ENCODE measurements at places on chromosomes 2 and 18.

GRCh38 chr18:36330435-36331052 lies 33.0 kb downstream of the FHOD3 start:
- DNase-seq, result no peak

DNA sequence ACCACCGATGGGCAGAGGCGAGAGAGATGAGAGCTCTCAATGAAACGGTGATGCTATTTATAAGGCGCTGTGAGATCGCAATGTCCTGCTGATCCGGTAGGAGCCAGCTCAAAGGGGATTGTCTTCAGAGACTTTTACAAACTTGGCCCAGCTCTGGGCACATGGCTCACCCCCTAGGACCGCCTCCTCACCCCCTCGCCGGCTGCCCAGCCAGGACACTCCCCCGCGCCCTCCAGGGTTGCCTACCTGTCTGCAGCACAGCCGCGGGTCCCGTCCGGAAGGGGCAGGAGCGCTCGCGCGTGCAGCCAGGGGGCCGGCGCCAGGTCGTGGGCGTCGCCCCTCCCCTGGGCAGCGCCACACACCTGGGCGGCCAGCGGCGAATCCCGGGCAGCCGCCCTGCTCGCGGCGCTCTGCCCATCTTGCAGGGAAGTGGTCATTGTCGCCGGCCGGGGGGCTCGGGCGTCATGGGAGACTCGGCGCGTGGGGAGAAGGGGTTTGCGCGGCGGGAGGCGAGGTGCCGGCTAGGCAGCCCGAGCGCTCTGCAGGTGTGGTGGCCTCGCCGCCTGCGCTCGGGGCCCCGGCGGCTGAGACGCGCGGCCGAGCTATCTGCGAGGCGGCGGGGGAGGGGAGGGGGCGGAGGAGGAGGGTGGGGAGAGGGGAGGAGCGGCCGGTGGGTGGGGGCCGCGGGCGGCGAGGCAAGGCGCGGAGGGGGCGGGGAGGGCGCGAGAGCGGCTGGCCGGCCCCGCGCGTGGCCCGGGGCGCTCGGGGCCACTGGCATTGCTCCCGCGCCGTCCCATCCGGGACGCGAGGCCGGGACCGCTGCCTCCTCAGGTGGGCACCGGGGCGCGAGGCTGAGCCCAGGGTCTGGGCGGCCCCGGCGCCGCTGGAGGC lies at the start of gene GRB14:
TSS of gene GRB14 (minus strand) at position 610 of the 891 bp plus-strand sequence. CDS start at position 437, 173 bp downstream.
- no peak for DNase-seq

- DNase-seq, result no peak
These were observed 70.8 kb downstream of the INPP4A start for GRCh38 chr2:98515250-98515991.

DNA sequence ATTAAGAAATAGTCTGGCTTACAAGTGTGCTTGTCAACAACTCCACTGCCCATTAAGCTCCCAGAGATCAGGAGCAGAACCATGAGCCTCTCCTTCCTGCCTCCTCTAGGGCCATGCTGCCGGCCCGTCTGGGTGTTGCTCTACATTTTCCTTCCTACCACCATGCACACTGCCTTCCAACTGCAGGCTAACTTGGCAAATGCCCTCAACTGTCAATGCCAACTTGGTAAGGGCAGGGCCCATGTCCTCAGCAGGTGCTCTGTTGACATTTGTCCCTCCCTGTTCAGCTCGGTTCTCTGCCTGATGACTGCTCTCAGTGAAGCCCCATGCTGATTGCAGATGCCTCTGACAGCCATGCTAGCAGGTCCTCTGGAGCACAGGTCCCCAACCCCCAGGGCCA lies 345.2 kb downstream of the ALK start:
- no peak for DNase-seq

DNA sequence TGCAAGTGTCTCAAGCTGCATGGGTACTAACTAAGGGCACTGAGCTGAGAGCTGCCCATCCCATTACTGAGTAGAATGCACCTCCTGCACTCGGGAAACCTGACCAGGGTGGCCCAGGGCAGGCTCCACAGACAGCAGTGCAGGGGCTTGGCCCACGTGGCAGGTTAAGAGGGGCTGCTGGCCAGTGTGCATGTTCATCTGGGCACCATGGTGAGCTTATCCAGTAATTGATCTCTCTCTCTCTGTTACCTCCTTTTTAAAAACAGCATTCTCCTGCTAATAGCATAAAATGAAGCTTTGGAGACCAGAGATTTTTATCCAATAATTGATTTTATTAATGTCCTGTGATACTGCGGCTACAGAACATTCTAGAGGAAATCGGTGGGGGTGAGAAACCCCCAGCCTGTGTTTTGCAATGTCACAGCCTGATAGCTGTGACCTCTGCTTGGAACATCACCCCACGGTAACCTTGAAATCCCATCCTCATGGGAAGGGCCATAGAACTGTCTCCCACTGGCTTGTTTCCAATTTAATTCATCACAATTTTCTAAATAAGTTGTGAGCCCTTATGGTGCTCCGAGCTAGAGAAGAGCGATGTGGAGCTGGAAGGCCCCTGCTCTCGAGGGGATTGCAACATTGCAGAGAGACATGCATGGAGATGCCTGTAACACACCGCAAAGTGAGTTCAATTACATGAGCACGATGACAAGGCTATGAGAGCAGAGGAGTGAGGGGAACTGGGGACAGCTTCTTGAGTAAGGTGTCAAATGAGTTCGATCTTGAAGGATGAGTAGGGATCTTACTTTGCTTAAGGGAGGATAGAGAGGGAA lies 143.8 kb downstream of the GALNT14 start:
- no peak for DNase-seq

- no peak for DNase-seq
These were observed 235.8 kb upstream of the RAB12 start for GRCh38 chr18:8373486-8373885.

GRCh38 chr2:233141901-233142300 lies 81.8 kb downstream of the INPP5D start:
- no peak for DNase-seq

- DNase-seq, result no peak
These were observed 610.4 kb upstream of the NETO1 start for GRCh38 chr18:73478191-73478590.

DNA sequence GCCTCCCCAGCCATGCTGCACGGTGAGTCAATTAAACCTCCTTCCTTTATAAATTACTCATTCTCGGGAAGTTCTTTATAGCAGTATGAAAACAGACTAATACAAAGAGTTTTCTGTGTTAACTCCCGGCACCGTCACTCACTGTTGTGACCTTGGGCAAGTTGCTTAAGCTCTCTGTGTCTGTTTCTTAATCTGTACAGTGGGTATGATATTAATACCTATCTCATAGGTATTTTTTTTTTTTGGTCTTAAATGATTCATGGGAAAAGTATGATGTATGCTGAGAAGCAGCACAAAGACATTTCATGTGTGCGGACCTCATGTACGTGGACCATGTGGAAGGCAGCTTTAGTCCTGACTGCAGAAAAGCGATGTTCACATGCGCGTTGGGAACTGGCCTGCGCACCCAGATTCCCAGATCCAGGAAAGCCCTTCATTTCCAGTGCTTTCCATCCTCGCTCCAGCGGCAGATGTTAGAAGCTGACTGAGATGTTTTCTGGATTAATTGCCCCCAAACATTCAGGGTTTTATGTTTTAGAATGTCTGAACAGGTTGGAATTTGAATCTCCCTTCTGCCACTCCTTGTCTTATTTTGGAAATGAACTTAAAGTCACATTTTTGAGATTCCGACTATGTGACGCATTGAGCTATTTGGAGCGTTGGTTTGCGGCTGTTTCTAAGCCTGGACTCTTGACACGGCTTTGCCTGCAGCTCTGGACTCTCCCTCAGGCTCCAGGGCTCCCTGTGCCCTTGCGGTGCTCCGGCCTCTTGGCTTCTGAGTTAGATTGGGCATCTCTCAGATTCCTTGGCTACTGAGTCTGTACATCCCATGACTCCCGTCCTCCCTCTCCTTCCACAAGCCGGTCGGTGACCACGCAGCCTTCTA lies 61.4 kb downstream of the SLC4A3 start:
- DNase-seq, result no peak

DNA sequence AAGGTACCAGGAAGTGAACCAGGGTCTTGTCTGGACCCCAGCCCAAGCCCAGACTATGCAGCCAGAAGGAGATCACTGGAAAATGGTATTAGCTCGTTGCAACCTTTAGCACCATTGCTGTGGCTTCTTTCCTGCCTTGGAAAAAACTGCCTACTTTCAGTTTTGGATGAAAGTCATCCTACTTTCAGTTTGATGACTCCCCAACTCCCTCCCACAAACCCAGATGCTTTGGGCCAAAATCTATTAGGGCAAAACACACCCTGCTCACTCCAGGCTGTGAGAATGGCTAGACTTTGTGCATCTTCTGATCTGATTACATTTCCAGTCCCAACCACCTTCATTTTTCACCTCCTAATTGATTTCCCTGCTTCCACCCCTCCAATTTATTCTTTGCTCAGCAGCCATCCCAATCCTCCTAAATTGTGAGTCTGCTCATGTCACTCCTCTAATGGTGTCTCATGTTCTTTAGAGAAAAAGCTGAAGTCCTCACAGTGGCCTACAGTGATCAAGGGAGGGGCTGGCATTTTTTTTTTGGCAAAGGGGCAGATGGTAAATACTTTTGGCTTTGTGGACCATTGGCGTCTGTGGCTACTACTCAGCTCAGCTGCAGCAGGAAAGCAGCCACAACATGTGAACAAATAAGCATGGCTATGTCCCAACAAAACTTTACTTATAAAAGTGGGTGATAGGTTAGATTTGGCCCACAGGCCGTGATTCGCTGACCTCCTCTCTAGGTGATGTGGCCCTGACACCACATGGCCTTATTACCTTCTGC lies 368.7 kb downstream of the SLC4A3 start:
- no peak for DNase-seq

DNA sequence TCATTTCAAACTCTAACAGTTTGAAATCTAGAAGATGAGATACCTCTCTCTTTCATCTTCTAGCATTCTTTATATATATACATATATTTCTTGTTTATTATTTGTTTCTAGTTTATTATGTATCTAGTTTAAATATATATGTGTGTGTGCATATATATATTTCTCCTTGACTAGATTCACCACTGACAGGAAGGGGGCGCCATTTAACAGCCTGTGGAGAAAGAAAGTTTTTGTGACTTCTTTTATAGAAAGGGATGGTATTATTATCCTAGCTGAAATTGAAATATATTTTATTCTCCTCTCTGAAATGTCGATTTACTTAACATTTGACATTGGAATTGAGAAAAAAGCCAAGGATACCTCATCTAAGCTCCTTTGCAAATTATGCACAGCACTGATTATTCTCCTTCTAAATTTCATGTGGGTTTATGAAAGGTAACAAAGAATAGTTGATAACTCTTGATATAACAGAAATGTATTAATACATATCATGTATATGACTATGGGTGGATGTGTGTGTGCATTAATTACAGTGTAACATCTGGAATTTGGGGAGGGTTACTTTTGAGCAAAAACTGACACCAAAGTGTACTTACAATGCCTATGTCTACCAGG lies 160.7 kb upstream of the NT5C1B start:
- DNase-seq, result peak; percentile 63

DNA sequence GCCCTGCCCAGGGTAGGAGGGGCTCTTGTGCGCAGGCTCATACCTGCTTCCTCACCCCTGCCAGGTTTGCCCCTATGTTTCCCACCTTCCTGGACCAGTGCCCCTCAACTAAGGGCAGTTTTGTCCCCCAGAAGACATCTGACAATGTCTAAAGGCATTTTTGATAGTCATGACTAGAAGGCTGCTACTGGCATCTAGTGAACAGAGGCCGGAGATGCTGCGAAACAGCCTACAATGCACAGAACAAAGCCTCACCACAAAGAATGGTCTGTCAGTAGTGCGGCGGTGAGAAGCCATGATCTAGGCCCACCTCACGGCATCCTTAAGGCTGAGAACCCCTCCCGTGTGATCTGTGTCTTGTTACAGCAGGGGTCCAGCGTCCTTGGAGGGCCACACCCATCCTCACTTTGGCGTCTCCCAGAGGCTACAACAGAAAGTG lies 96.0 kb downstream of the TMEM17 start:
- DNase-seq, result no peak

DNA sequence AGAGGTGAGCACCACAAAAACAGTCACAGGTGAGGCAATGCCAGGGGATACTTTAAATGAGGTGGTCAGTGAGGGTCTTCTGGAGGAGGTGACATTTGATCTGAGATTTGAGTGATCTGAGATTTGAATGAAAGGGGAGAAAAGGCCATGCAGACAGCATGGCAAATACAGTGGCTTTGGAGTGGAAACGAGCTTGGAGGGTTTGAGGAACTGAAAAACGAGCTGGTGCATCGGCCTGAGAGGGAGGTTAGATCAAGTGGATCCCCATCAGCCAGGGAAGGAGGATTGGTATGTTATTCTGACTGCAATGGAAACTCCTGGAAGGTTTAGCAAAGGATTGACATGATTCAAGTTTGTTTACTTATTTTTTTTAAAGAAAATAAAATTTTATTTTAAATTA lies 245.1 kb downstream of the KCNS3 start:
- DNase-seq, result no peak

DNA sequence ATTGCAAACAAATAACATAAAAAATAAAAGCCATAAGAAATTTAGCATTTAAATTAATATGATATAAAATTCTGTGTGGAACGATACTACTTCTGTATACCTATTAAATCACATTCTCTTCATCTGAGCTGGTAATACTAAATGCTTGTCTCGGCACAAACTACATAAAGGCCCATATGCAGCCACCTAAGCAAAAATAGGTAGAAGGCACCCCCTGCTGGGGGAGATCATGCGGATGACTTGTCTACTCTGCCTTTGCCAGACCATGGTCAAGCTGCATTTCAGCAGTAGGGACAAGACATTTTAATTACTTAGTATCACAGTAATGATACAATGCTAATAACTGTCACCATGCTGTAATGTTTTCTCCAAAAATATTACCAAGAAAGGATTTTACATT lies 108.0 kb downstream of the CDH19 start:
- DNase-seq, result peak; percentile 27

GRCh38 chr2:37769551-37769950 lies 98.1 kb upstream of the CDC42EP3 start:
- no peak for DNase-seq

DNA sequence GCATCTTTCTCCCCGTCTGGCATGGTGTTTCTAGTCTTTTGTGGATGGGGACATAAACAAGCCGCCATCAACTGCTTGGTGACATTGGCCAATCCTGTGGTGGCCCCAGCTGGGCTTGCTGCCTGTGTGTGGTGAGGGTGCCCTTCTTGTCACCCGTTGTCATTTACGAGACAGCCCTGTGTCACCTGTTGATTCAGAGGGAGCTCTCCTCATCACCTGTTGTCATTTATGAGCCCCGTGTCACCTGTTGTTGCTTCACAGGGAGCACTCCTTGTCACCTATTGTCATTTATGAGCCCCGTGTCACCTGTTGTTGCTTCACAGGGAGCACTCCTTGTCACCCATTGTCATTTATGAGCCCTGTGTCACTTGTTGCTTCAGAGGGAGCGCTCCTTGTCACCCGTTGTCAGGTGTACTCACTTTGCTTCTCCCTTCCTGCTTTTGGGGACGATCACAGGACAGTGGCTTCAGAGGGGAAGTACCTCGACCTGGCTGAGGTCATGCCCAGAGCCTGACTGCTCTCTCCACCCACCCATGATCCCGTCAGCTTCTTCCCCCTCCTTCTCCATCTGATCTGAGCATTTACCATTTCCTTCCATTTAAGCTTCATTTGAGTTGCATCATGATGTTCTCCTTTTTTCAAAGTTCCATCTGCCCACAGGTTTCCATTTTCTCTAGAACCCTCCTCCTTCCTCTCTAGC lies 29.1 kb downstream of the HPCAL1 start:
- peak; percentile 74 for DNase-seq

- no peak for DNase-seq
These were observed 5.8 kb upstream of the ANTXR1 start for GRCh38 chr2:69007169-69007568.
